Cortex of kidney (tissue), 1 donor: ENCODE measurements at places on chromosomes 5 and 9.

- no peak for DNase-seq
Observed at GRCh38 chr9:114177423-114178064, 22.2 kb downstream of the COL27A1 start.

DNA sequence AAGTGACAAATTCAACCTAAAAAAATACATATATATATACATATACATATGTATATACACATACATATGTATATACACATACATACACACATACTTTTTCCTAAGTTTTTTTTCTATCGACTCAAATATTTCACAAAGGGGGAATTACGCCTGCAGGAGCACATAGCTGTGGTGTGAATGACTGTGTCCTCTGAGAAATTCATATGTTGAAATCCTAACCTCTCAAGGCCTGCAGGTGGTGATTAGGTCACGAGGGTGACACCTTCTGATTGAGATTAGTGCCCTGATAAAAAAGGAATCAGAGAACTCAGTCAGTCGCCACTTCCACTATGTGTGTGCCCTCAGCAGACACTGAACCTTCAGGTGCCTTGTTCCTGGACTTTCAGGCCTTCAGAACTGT is 248.7 kb downstream of the SEMA5A start:
- no peak for DNase-seq

DNA sequence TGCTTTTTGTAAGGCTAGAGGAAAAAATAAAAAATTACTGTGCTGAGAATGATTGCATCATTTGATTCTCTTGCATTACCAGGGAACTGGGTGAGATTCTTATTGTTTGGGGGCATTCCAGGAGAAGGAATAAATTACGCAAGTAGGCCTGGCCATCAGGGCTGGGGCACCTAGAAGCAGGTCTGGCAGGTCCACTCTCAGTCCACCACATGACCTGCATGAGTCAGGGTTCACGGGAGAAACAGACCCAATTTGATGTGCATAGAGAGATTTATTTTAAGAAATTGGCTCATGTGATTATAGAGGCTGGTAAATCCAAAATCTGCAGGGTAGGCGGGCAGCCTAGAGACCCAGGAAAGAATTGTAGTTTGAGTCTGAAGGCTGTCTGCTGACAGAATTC is 59.6 kb downstream of the ZNF622 start:
- DNase-seq = no peak

GRCh38 chr9:99140685-99141314 is 35.9 kb downstream of the TGFBR1 start:
- DNase-seq = no peak

- no peak for DNase-seq
Observed at GRCh38 chr5:546376-546908, 22.2 kb upstream of the SLC9A3 start.

GRCh38 chr5:56620903-56621677 is 194.3 kb upstream of the MAP3K1 start:
- no peak for DNase-seq

DNA sequence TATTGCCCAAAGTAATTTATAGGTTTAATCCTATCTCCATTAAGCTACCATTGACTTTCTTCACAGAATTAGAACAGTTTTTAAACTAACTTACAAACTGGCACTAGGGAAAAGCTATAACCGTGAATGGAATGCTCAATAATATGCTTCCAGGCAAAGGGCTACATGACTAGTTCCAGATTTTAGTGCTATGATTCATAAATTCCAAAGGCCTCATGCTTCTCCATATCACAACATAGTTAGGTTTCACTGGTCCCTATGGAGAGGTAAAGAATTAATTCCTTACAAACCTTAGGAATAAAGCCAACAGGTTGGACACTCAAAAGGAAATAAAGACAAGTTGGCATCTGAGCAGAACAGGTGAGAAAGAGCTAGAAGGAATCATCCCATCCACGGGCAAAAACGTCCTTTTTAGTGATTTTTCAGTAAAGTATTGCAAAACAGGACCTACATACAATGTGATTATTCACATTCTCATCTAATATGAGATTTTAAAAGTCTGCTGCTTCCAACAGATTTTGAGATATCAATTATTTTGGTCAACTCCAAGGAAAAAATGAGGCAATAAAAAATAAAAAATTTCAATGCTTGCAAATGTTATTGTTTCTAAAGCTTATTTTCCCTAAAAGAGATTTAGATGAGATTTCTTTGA is 97.0 kb upstream of the TARS1 start:
- DNase-seq = no peak
